ENCODE measurements at places on chromosomes 12 and 14.

DNA sequence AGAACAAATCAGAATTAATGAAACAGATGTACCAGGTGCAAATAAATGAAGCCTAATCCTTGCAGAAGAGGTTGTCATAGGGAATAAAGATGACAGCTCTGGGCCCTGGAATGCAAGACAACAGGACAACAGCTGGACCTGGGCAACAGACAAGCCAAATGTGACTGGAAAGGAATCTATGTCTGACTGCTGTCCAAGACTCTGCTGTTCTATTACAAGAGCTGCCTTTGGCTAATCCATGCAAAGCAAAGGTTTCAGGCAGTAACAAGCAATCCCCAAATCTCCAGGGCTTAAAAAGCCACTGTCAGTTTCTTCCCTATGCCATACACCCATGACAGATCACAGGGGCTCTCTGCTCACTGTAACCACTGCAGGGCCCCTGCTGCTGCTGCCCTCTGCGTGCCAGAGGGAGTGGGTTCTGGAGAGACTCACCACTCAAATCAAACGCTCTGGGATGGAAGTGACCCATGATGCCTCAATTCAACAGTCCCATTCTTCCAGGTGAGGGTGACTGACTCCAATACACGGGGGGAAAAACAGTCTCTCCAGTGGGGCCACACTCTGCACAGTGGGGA lies 218.9 kb upstream of the SFSWAP start:
- DNase-seq: no peak

GRCh38 chr14:23066855-23067744 lies 9.8 kb upstream of the CDH24 start:
- no peak for DNase-seq

GRCh38 chr14:93337143-93337753 lies 4.4 kb upstream of the BTBD7 start:
- no peak for DNase-seq

DNA sequence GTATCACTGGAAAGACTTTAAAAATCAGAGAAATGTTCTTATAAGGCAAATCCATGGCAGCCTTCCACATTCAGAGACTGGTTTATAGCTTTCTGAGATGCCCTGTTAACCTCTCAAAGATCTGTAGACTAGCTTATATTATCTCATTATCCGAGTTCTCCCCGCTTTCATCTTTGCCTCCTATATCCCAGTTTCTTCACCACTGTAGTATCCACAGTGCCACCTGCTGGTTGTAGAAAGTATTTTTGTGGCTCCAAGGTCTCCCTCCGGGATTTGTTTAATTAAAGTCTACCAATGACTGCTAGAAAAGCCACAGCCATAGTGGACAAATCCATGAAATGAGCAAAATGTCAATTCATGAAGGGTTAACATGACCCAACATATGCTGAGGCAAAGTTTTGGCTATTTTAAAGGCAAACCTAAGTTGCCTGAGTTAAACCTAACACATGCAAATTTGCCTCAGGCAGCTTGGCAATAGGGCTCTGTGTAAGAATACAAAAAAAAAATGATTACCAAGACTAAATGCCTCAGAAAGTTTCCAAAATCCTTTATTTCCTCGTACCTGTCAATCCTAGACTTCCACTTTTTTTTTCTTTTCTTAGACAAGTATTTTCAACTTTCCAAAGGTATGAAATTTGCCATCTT lies 218.8 kb upstream of the BMP4 start:
- DNase-seq: no peak

DNA sequence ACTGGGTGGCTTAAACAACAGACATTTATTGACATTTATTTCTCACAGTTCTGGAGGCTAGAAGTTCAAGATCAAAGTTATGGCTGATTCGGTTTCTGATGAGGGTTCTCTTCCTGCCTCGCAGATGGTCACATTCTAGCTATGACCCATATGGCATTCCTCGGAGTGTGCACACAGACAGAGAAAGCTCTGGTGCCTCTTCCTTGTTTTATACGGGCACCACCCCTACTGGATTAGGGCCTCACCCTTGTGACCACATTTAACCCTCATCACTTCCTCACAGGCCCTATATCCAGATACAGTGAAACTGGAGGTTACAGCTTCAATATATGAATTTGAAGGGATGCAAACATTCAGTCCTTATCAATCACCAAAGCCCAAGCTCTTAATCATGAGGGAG lies 77.0 kb upstream of the OVCH1 start:
- no peak for DNase-seq

GRCh38 chr14:75934998-75935628 lies 46.7 kb downstream of the TGFB3 start:
- DNase-seq: no peak

- no peak for DNase-seq
Measured at GRCh38 chr14:97777622-97778355, 980.6 kb downstream of the VRK1 start.

DNA sequence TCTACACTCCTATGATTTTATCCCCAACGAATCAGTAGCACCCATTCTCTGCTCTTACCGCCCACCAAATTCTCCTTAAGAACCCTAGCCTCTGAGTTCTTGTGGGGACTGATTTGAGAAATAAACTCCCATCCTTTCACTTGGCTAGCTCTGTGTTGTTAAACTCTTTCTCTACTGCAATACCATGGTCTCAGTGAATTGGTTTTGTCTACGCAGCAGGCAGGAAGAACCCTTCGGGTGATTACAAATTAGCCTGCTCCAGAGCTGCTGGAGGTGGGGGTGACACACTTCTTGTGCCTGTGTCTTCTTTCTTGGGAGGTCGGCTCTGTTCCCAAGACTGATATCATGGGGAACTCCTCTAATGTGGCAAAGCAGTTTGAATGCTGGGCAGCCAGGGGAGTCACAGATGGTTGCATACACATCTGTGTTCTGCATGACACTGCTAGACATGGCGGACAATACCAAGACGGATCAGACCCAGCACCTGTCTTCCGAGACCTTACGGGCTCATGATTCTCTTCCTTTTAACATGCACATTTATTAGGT lies 1.6 kb upstream of the C1S start:
- no peak for DNase-seq

GRCh38 chr12:86658303-86658702 lies 402.1 kb upstream of the MGAT4C start:
- no peak for DNase-seq

- DNase-seq: no peak
Measured at GRCh38 chr12:52992699-52993557, 13.3 kb upstream of the EIF4B start.

DNA sequence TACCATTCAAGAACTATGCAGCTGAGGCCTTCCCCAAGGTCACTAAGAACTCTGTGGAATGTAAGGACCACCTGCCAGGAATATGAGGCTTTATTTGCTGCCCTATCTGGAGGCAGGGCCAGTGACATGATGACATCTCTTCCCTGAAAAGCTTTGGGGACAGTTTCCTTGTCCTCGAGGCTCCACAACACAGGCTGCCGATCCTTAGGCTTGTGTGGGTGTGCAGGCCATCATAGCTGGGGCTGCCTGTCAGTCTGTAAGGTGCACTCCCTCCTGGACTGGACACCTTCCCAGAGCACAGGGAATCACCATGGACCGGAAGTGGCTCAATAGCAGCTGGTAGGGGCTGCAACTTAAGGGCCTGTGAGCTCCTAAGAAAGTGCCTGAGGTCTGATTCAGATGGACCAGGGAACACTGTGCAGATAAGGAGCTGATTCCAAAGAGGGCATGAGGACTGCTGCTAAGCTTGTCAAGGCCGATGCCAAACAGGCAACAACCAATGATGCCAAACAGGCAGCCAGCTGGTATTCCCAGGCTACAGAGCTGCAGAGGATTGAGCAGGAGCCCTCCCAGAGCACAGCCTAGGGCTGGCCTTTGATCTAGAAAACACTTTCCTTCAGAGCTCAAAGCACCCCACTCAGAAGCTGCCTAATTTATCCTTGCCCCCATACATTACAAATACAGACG lies 84.3 kb downstream of the CRACR2A start:
- no peak for DNase-seq

- DNase-seq: no peak
Measured at GRCh38 chr14:60485598-60486251, at the start of gene C14orf39. TSS of gene C14orf39 (minus strand) at chr14:60486063. CDS start at chr14:60485078, 985 bp downstream.

- DNase-seq: no peak
Measured at GRCh38 chr14:36676236-36676635, 14.6 kb downstream of the PAX9 start.

DNA sequence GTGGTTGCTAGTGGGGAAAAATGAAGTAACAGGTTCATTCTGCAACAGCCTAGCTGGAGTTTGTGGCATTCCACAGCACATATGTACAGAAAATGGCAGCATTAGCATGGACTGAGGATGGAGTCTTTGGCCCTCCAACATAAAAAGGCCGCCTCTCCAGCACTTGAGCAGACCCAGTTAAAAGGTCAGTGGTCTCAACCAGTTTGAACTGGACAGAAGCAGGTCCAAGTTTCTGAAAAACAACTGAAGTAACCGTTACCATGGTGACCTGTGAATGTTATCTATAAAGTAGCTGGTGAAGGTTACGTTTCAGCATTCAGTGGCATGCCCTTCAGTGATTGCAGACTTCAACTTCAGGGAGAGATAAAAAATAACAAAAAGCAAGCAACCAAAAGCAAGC lies 34.1 kb upstream of the OR10AD1 start:
- no peak for DNase-seq

DNA sequence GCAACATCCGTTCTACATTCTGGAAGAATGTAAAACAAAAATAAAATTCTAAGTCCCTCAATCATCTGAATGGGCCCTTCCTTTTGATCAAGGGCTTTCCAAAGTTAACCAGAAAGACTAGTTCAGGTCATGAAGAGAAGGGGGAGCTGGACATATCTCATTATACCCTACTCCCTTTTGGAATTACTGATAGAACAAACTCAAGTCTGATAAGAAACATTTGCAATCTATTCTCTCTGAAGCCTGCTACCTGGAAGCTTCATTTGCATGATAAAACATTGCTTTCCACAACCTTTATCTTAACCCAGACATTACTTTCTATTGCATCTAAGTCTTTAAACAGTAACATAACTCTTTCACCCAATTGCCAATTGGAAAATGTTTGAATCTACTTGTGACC lies 8.3 kb upstream of the ACSM4 start:
- no peak for DNase-seq

DNA sequence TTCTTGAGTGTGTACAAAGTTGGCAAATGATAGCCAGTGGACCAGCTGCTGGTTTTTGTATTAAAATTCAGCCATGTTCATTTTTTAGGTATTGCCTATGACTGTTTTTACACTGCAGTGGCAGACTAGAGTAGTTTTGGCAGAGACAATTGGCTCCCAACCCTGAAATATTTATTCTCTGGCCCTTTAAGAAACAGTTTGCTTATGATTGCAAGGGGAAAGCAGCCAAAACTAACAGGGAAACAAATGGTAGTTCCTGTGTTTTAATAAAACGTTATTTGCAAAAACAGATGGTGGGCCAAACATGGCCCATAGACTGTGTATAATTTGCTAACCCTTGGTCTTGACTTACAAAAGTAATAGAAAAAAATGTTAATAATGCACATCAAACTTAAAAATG lies 110.2 kb downstream of the ALX1 start:
- no peak for DNase-seq

GRCh38 chr14:54025661-54026060 lies 69.0 kb upstream of the BMP4 start:
- no peak for DNase-seq

- DNase-seq: no peak
Measured at GRCh38 chr12:131008-131407, 64.4 kb downstream of the IQSEC3 start.

DNA sequence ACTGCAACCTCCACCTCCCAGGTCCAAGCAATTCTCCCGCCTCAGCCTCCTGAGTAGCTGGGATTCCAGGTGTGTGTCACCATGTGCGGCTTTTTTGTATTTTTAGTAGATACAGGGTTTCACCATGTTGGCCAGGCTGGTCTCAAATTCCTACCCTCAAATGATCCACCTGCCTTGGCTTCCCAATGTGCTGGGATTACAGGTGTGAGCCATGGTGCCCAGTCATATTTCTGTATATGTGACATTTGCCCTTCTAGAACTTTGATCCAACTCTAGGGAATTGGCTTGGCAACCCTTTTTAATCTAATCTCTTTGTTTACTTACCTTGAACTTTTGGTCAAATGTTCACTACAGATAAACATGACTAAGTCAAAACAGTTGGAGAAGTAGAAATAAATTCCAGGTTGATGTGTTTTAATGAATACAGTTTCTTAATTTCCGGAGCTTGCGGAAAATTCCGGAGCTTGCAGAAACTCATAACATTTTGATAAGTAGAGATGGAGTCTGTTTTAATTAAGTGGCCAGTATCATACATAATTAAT lies 11.5 kb upstream of the PEBP1 start:
- DNase-seq: no peak

DNA sequence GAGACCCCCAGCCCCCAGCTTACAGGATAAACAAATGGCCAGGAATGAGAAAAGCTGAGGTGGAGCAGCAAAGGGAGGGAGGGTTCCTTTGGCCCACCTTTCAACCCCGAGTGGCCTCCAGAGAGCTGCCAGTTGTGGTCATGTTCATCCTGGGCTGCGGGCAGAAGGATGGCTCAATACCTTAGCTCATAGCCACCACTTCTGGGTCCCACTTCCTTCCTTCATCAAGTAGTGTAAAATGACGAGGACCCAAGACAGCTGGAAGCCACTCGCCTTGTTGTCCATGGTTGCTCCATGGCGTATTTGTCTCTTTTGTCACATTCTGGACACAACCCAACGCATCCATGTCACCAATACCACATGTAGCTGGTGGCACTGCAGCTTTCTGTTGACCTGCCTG lies 24.2 kb downstream of the CRACR2A start:
- no peak for DNase-seq

GRCh38 chr12:24860546-24860945 lies 88.4 kb downstream of the BCAT1 start:
- no peak for DNase-seq

DNA sequence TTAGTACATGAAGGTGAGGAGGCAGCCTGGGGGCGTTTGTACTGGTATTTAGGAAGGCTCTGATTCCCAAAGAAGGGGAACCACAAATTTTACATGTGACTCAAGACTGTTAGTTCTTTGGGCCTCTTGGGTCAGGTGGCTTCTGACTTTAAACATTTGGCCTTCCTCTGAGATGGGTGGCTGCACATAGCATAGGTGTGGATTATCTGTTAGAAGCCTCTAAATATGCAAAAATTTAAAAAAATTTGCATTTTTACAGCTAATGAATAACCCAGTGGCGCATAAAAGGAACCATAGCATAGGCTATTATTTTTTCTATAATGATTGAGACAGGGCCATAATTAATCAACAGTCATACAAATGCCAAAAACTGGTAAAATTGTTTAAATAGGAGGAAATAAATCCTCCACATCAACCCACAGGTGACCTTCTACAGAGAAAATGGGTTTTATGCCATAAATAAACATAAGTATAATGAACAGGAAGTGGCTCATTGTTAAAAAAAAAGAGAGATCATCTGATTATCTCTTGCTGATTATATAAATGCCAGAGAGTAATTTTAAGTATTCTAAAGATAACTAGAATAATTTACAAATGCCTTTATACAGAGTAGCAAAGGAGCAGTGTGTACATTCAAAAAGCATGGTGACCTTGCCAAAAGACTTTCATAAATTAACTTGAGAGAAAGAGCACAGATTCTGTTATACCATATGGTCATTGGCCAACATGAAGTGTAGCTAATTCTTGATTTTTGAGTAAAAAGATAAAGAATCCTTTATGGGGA lies 284.2 kb upstream of the ATP2B1 start:
- DNase-seq: no peak
